ENCODE measurements at places on chromosomes 4 and X.

DNA sequence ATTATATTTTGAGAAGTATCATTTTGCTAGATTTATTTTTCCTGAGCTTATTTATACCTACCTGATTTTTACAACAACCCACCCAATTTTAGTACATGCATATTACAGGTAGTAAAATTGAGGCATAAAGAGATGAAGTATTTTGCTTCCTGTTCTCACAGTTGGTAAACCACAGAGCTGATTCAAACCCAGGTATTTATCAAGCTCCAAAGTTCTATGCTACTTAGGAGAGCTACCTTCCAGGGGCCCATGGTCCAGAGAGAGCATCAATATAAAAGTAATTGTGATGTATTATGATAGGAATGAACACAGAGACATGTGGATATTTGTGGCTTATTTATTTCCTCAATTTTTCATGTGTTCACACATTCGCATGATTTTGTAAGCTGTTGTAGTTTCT lies 20.2 kb upstream of the GBA3 start:
- DNase-seq: no peak

DNA sequence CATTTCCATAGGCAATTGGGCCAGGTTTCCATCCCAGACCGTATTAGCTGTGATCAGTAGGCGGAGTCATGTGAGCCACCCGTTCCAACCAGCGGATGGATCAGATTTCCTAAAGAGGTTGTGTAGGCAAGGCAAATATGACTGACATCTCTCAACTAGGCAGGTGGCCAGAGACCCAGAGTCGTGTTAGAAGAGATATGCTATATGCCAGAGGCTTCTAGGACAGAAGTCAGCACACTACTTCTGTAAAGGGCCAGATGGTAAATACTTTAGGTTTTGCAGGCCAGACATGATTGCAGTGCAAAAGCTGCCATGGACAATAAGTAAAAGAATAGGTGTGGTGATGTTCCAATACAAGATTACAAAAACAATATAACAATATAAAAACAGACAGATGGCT lies 788.4 kb downstream of the RPA4 start:
- no peak for DNase-seq

- DNase-seq: no peak
Measured at GRCh38 chr4:7121174-7121573, 53.3 kb upstream of the GRPEL1 start.

DNA sequence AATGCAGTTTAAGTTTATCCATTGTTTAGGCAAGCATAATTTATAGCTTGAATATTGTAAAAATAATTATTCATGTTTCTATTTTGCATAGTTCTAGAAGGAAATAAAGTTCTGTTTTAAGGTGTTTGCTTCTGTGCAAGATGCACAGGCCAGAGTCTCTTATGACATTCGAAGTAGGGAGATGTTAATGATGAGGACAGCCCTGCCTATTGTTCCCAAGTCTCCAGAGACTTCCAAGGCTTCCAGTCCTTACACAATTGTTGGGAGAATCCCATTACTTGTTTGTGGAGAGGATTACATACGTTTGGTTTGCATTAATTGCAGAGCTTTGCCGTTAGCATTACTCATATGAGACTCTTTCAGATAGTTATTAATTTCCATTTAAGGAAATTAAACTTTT lies 96.2 kb upstream of the ANK2 start:
- no peak for DNase-seq

DNA sequence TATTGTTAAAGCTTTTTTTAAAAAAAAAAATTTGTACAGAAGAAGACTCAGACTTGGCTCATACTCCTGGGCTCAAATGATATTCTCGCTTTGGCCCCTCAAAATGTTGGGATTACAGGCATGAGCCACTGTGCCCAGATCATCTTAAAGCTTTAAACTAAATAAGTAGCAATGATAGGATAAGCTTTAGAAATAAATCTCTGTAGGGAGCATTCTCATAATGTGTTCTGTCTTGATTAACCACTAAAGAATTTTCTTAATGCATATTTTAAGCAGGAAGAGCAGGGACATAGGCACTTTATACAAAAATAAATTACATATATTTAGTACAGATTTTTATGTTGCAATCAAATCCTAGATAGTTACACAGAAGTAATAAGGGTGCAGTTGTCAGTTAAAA lies 667.2 kb downstream of the GRID2 start:
- DNase-seq: no peak

DNA sequence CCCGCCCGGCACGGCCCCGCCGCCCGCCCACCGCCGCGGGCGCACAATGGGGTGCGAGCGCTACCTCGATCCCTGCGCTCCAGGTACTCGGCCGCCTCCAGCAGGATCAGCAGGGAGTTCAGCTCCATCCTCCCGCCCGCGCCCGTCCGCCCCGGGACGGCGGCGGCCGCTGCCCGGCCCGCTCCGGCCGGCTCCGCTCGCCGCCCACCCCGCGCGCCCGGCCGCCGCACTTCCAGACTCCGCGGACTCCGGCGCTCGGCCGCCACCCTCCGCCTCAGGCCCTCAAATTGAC lies at the start of gene MXD4:
Gene MXD4 (minus strand): TSS at position 257 of the 292 bp plus-strand sequence. CDS start 129 bp downstream, at position 128.
- DNase-seq: no peak

DNA sequence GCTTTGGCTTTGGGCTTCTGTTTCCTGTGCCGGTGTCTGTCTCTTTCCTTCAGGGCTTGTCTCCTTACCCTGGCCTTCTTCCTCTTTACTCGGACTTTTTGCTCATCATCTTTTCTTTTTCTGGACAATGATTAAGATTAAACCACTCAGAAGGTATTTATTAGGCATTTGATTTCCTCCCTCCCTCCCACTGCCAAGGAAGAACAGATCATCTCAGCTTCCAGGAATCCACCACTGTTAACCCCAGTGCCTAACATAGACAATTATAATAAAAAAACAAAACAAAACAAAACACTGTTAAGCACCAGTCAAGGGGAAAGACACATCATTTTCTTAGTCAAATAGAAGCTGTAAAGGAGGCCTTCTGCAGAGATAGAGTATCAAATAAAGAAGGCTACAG lies 16.6 kb downstream of the PGRMC1 start:
- no peak for DNase-seq

GRCh38 chrX:386239-386767 lies 404 bp downstream of the PPP2R3B start:
- no peak for DNase-seq

DNA sequence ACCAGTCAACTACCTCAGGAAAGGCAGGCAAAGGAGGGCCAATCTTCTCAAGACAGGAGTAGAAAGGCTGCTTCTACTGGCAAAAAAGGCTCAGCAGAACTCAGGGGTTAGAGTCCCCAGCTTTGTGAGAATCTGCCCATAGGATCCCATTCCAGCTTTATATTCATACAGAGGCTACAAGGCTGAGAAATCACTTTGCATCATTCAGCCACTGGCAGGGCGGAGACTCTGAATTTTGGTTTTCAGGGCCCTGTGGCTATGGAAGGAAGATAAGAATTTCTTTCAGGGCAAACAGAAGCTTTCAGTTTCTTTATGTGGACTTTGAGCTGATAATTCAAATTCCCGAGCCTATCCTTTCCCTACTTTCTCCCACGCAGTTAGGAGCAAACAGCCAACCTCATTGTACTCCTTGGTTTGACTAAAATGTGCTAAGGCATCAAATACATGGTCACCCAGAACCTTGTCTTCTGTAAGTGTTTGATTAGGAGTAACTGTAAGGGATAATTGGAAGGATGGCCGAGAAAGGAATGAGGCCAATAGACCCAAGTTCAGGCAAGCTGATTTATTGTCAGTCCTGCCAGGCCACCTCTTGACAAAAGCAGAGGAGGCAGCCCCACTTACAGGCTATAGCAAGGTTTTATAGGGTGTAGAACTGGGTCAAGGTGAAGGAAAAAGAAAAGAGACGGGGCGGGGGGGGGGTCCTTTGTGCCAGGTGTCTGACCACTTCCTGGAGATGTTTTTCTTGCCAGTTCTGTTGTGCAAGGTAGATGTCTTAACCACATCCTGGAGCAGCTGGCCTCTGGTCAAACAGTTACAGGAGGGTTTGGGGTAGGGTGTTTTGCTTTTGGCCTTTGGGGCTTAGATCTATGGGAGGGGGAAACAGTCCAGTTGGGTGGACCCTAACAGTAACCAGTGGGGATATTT lies 165.3 kb upstream of the PPP1R2C start:
- no peak for DNase-seq

GRCh38 chr4:177557416-177557815 lies 115.2 kb upstream of the AGA start:
- no peak for DNase-seq

GRCh38 chrX:79156818-79157217 lies 12.3 kb downstream of the GPR174 start:
- no peak for DNase-seq

DNA sequence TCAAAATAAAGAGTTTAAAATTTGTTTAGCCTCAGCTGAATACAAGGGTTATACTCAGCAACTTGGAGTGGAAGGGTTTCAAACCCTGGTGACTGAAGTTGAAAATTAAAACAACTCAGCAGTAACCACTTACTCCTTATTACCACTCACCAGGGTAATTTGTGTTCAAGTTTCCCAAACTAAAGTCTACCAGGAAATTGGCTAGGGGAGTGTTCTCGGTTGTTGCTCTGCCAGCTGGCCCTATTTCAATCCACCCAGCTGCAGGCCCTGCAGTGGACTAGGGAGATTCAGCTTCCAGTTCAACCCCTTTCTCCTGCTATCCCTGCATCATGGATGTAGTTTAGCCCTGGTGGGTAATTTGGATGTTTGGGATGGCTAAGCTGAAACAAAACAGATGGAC lies 37.8 kb upstream of the EXOC1L start:
- DNase-seq: no peak

DNA sequence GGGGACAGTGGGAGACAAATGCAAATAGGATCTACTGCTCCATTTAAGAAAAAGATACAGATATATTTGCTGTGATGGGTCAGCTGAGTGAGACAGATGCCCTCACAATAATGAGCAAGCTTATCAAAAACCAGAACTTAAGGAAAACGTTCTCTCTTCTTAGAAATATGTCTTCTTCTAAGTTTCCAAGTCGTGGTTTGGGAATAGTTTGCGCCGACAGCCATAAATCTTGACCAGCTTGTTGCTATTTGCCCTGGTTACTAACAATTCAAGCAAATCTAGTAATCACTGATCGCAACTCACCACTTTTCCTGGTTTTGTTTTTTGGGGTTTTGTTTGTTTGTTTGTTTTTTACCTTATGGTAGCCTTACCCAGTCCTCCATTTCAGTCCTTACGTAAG lies 67.6 kb upstream of the GUCY1A1 start:
- no peak for DNase-seq

GRCh38 chr4:59994118-59994517 lies 1206.0 kb upstream of the ADGRL3 start:
- DNase-seq: no peak

GRCh38 chrX:16089086-16089485 lies 34.3 kb upstream of the GRPR start:
- DNase-seq: no peak

- DNase-seq: no peak
Measured at GRCh38 chr4:153001626-153002025, 65.5 kb downstream of the FHDC1 start.

GRCh38 chr4:42048394-42048793 lies 58.1 kb downstream of the SLC30A9 start:
- DNase-seq: no peak

GRCh38 chr4:92346289-92346688 lies 42.5 kb downstream of the GRID2 start:
- DNase-seq: no peak

DNA sequence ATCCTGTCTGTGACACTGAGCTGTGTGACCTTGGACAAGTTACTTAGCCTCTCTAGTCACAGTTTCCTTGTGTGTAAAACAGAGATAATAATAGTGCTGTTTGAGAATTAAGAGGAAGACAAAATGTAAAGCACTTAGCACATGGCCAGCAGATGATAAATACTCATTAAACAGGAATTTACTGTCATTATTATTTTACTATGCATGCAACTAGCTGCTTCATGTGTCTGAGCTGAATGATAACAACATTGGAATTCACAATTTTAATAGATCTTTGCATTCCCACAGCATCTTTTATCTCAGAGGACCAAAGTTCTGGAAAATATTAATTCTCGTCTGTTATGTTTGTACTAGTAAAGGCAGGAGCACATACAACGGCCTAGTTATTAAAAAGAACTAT lies 79.2 kb upstream of the TET2 start:
- no peak for DNase-seq

DNA sequence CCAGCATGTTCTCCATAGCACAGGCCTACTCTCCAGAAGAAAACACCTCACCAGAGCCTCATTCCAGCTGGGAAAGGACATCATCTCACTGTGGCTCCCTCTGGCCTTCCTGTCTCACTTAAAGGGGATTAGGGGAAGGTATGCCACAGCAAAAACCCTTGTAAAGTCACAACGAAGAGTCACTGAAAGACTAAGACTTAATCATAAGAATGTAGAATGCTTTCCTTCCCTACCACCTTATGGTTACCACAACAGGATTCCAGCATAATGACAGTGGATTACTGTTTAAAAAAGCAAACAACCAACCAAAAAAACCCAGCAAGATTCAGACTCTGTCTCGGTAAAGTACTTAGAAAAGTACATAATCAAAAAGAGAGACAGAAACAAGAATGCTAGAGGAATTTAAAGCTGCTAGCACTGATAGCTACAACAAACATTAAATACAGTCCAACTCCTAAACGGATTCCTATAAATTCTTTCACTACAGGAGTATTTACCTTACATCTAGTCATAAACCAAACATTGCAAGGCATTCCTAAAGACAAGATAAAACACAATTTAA lies 75.1 kb downstream of the BANK1 start:
- DNase-seq: no peak

- no peak for DNase-seq
Measured at GRCh38 chrX:130378024-130378669, 7.3 kb downstream of the GPR119 start.

DNA sequence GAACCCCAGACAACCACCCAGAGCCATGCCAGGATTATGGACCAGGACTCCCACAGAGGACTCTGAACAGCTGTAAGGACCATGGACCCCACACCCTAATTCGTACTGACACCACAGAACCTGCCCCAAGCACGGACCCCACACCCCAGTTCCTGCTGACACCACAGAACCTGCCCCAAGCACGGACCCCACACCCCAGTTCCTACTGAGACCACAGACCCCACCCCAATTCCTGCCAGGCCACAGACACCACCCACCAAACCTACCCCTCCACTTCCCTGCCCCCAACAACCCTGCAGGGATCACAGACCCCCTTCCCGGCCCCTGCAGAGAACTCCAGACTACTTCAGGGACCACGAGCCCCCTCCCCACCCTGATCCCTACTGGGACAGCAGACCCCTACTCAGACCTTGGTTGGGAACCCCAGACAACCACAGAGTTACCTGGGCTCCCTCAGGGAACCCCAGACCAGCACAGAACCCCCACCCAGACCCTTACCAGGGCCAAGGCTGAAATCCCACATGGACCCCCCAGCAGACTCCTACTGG lies 1.4 kb upstream of the DHRSX start:
- no peak for DNase-seq

GRCh38 chr4:87843936-87844335 lies 11.2 kb downstream of the MEPE start:
- DNase-seq: peak; percentile 74
